Activated CD4-positive, alpha-beta T cell treated with anti-CD3 and anti-CD28 coated beads for 48 hours (primary cell): ENCODE measurements at places on chromosomes 1 and 21.

GRCh38 chr1:167601442-167602383, 28.3 kb upstream of the RCSD1 start:
- peak; percentile 17 for DNase-seq

- DNase-seq, result no peak
Measured at GRCh38 chr1:179826626-179827280, 50.9 kb downstream of the TOR1AIP2 start.

- DNase-seq, result no peak
Measured at GRCh38 chr1:228222548-228222947, 14.7 kb downstream of the OBSCN start.

DNA sequence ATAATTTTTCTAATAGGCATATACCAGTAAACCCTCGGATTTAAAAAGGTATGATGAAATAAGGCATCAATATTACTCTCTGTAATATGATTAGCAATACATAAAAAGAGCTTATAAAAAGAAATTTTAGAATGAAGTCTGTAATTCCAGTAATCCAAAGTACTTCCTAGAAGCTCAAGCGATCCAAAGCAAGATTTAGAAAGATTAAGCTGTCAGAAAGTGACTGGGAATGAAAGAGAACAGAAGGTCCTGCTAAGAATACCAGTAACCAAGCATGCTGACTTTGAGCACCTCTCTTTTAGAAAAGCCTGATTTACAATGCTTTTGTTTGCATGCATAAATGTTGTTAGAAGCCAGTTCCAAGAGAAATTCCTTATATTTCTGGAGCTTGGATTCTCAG, 125.1 kb downstream of the GIPC2 start:
- DNase-seq, result no peak

DNA sequence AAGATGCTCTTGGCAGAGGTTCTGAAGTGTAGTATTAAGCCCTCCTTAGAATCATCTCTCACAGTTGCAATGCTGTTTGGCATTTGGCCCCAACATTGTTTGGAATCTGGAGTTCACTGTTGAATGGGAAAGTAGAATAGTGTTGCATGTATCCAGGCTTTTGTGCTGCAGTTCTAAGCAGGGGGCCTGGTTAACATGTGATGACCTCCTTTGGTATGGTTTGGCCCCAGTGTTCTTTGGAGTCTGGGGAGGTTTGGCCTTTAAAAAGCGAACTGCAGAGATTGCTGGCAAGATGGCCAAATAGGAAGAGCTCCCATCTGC, 61.8 kb upstream of the PLD5 start:
- no peak for DNase-seq

DNA sequence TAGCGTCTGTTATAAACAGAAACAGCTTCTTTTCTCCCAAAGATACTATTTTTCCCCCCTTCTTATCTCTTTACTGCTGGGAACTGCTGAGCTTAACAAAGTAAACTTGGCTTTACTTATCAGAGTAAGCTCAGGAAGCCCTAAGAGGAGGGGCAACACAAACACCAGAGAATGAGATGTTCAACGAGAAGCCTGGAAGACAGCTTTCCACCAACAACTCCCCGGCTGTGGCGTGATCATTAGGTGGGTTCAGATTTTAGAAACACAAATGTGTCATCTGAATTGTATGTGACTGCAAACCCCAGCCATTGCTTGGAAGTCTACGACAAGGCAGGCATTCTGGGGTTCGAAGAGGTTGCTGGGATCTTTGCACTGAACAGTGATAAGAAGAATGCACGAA, 181.2 kb upstream of the ESRRG start:
- DNase-seq, result no peak

DNA sequence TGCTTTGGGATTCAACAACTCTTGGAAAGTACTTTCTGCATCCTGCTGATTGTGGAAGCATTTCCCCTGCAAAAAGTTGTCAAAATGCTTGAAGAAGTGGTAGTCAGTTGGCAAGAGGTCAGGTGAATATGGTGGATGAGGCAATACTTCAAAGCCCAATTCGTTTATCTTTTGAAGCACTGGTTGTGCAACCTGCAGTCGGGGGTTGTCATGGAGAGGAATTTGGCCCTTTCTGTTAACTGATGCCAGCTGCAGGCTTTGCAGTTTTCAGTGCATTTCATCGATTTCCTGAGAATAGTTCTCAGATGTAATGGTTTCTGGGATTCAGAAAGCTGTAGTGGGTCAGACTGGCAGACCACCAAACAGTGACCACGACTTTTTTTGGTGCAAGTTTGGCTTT, 47.6 kb upstream of the GJA5 start:
- DNase-seq, result no peak

DNA sequence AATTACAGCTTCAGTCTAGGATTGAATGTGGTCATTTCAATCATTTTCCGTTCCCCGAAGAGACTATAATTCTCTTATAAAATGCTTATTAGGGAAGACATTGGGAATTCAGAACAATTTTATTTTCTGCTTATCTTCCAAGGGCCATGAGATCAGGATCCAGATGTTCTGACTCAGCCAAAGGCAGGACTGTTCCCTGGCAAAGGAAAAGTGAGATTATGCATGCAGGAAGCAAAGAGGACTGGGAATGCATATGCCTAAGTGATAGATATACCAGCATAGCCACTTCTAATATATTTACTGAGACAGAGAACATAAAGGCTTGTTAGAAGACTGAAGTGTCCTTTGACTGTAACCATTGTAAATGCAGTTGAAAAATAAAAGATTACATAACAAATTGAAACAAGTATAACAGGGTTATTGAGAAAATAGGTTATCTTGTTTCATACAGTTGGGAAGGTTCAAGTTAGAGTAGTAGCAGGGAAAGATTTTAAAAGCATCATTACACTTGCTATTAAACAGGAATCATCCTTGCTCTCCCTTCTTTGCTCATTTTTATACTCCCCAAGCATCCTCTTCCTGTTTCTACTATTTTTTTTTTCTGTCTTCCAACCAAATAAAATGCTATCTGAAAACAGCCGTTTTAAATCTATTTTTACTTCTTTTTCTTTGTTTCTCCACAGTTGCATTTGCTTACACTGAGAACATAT, 439.6 kb upstream of the ADAMTS5 start:
- no peak for DNase-seq

GRCh38 chr1:188706742-188707141, 1770.9 kb downstream of the BRINP3 start:
- DNase-seq, result no peak

GRCh38 chr21:39763272-39763970, 18.4 kb downstream of the IGSF5 start:
- no peak for DNase-seq

DNA sequence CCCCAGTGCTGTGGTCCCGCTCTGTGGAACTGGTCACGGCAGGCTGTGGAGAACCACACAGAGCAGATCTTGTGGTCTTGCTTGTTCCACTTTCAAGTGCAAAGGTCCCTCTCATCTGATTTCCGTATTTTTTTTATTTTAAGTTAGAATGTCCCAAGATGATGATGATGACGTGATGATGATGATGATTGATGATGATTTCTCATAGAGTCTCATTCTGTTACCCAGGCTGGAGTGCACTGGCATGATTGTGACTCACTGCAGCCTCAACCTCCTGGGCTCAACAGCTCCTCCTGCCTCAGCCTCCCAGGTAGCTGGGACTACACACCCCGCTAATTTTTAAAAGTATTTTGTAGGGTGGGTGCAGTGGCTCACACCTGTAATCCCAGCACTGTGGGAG, 12.2 kb downstream of the EVA1C start:
- DNase-seq, result no peak

DNA sequence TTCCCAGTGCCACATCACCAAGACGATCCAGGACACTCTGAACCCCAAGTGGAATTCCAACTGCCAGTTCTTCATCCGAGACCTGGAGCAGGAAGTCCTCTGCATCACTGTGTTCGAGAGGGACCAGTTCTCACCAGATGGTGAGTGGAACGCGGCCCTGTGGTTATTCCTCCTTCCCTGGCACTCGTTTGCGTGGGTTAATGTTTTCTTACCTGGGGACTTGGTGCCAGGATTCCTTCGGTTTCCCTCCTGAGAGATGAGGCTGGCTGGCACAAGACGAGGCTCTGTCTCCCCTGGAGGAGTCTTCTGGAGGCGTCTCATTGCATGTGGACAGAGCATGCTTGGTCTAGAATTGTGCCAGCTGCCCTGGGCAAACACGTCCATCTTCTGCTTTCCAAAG, 29.3 kb downstream of the ATP5PO start:
- DNase-seq, result no peak

- no peak for DNase-seq
Measured at GRCh38 chr1:6005276-6005917, 13.2 kb upstream of the NPHP4 start.

DNA sequence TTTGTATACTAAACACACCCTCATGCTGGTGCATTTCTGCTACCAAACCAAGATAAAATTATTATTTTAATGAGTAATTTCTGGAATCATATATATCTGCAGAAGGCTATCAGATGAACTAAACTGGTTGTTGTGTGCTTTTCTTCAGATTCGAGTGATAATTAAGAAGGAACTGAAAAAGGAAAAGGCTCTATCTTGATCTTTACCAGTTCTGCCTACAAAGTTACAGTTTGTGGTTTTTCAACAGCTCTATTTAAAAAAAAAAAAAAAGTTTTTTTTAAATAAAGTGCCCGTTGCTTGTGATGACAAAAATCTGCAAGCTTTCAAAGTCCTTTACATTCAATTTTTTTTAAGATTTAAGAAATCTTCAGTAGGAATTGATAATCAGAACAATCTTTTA, 13.6 kb downstream of the DENND1B start:
- no peak for DNase-seq
